Progenitor cell of endocrine pancreas (in vitro differentiated cells): ENCODE measurements at places on chromosomes 7 and 10.

GRCh38 chr7:140928491-140929309 lies 4.0 kb upstream of the BRAF start:
- no peak for DNase-seq

GRCh38 chr7:45592230-45592991 lies 18.2 kb downstream of the ADCY1 start:
- DNase-seq: peak; percentile 5

- DNase-seq: peak; percentile 43
Observed at GRCh38 chr7:112938863-112939573, 147.6 kb downstream of the GPR85 start.

GRCh38 chr10:86372119-86372783 lies 5.7 kb upstream of the GRID1 start:
- no peak for DNase-seq

DNA sequence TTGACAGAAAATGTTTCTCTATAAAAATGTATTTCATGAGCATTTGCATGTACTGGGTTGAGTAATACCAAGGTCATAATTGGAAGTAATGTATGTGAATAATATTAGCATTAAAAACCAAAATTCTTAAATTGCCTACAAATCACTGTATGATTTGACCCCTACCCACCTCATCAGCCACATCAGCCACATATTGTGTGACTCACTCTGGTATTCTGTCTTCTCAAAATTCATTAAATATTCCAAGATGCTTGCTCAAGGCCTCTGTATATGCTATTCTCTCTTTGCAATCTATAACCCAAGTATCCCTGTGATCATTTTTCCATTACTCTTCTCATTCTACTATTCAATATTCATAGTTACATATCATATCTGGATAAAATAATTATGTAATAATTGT lies 21.4 kb downstream of the POT1 start:
- no peak for DNase-seq

- no peak for DNase-seq
Observed at GRCh38 chr7:151399906-151400305, 9.9 kb downstream of the WDR86 start.

DNA sequence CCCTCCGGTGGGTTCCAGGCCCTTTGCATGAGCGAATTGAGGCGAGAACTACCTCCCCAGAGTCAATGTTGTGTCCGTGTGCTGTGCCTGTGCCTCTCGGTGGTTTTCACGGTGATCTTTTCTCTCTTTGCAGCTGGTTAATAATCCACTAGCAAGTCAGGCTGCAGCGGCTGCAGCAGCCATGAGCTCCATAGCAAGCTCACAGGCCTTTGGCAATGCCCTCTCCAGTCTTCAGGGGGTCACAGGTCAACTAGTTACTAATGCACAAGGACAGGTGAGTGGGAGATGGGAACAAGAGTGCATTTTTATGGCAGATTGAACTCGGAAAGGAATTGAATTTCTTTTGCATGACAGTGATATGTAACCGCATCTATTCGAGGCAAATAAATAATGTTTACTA lies 159.7 kb upstream of the YAE1 start:
- DNase-seq: no peak

- no peak for DNase-seq
Observed at GRCh38 chr10:118914629-118915028, 114.9 kb upstream of the NANOS1 start.

GRCh38 chr7:51301806-51302205 lies 14.8 kb downstream of the COBL start:
- no peak for DNase-seq

- no peak for DNase-seq
Observed at GRCh38 chr7:4225881-4226523, 456.1 kb upstream of the FOXK1 start.
